ENCODE measurements at places on chromosomes 12 and 14.

GRCh38 chr12:28950049-28950448 is 199.0 kb upstream of the FAR2 start:
- DNase-seq: no peak

GRCh38 chr12:124321040-124321481 is 26.2 kb downstream of the RFLNA start:
- DNase-seq: peak; percentile 55

DNA sequence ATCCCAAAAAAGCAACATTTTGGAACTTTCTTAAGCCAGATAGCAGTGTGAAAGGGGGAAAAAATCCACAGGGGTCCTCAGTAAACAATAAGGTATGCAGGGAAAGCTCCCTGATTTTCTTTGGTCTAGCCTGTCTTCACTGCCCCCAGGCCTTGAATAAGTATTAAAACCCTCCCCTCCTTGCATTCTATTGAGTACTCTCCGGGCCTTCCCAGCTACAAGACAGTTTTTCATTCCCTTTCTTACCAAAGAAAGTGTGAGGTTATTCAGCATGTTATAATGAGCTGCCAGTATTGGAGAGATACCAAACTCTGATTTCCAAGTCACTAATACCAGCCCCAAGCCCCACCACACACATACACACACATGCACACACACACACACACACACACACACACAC is 59.8 kb upstream of the KIF21A start:
- no peak for DNase-seq

GRCh38 chr12:74441872-74442271 is 95.8 kb upstream of the ATXN7L3B start:
- DNase-seq: no peak

GRCh38 chr12:89058402-89058801 is 293.9 kb downstream of the DUSP6 start:
- no peak for DNase-seq

DNA sequence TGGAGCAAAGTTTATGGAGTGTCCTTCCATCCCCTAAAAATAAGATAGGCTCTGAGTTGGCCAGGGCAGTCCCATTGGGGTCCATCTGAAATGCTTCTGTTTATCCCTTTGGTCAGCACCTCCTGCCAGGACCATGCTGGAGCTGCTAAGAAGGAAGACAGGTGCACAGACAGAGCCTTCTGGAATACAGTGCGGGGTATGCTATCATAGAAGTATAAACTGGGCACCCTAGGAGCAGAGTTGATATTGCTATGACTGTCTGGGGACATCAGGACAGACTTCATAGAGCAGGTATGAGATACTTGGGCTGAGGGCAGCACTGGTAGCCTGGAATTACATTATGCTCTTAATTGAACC is 170.4 kb upstream of the HIF1A start:
- DNase-seq: no peak

- no peak for DNase-seq
Observed at GRCh38 chr12:70043490-70044138, 199.6 kb upstream of the CNOT2 start.

DNA sequence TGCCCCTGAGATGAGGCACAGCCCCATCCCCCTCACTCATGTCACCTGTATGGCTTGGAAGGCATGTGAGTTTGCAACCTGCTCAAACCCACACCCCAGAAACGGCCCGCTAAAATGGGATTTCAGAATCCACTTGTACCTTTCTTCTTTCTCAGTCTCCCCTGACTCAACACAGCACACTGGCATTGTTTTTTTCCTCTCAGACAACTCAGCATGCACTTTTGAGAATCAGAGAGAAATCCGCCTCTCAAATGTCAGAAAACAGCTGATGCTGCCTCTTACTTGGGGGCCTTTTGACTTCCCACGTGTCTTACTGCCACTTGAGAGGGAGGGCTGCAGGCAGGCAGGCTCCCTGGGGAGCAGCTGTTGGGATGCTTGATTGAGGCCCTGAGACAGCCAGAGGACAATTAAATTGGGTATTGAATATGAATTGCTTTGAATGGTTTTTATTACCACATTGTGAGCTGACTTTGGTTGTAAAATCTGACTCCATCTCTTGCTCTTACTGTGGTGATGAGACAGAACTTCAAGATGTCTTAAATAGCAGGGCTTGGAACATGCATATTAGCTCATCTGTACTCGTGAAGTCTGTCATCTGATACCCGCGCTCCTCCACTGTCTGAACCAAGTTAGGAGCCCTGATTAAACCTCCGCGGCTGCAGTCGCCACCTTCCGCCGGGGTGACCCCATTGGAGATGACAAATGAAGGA is 96.6 kb downstream of the APAF1 start:
- DNase-seq: peak; percentile 35
